ENCODE measurements at places on chromosomes 2 and 18.

GRCh38 chr2:18172607-18173006, 294.1 kb downstream of the KCNS3 start:
- DNase-seq: no peak

DNA sequence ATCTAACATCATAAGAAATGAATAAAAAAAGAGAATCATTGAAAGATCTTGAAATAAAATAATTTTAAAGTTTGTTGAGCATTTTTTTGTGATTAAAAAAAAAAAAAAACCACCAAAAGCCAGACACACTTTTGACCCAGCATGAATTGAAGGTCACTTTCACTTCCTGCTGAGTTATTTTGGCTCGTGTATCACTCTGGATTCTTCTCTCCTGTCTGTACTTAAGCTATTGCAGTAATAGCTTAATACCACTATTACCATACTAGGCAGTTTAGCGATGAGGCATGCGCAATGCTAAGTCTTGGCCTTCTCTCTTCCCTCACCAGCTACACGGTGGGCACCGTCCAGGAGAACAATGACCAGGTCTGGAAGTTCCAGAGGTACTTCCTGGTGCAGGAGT, 54.5 kb upstream of the SPP2 start:
- DNase-seq: no peak

- no peak for DNase-seq
These were observed 737.1 kb downstream of the TDRD15 start for GRCh38 chr2:21860907-21861306.

GRCh38 chr2:4539121-4539520, 835.7 kb downstream of the DCDC2C start:
- no peak for DNase-seq

DNA sequence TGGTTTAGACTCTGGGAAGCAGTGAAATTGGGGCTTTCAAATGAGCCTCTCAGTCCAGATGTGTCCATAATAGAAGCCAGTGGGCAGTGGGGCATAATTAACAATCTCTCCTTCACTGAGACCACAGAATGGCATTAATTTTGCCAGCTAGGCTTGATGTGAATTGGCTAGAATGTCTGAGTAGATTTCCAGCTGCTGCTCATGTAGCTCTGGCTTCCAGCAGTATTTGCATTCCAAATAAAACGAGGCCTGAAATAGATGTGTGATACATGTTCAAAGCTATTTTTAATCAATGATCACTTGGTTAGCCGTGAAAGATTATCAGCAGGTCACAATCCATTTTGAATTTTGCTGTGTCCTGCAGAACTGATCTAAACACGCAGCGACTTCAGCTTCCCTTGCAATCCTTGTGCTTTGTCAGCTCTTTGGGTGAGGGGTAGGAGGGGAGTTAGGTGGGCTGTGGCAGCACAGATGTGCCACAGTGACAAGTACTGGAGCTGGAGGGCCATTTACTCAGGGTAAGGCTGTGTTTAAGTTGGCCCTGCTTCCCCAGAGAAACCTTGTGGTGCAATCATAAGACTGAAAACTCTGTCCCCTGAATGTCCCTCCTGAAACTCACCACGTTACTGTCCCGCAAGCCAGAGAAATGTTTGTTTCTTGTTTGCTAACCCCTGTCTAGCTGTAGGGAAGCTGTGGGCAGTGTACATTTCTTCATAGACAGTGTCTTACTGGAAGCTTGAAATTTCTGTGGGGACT, 56.9 kb upstream of the TMEM178A start:
- no peak for DNase-seq

Measured in iPS-NIHi11 (cell line).